ENCODE measurements at places on chromosomes 7 and 10. TPM values are rescaled to one million over a fixed set of nuclear protein-coding genes. Genes with fewer than 3 reads are reported as not detected.

TMEM106B gene
- total RNA-seq, result 35.4 TPM

NUTM2E gene
- 0.53 TPM for total RNA-seq

DOCK4 gene
- 5.0 TPM for total RNA-seq

COL13A1 gene
- 0.63 TPM for total RNA-seq

ZNF488 gene
- 13.3 TPM for total RNA-seq

HACD1 gene
- 64.4 TPM for total RNA-seq

ATOH7 gene
- total RNA-seq, result 0.29 TPM

GNAI1 gene
- total RNA-seq, result 35.4 TPM

ASZ1 gene
- total RNA-seq, result not detected

WNT2 gene
- not detected for total RNA-seq

PNLIP gene
- not detected for total RNA-seq

LOXL4 gene
- total RNA-seq, result 1.3 TPM
